Stimulated activated CD4-positive, alpha-beta T cell treated with anti-CD3 and anti-CD28 coated beads, Interleukin-4, amount 100 ng/mL, for 4 hours (primary cell): ENCODE measurements at places on chromosomes 1 and 21.

- DNase-seq: no peak
These were observed 579 bp upstream of the GTF2B start for GRCh38 chr1:88891951-88892340.

DNA sequence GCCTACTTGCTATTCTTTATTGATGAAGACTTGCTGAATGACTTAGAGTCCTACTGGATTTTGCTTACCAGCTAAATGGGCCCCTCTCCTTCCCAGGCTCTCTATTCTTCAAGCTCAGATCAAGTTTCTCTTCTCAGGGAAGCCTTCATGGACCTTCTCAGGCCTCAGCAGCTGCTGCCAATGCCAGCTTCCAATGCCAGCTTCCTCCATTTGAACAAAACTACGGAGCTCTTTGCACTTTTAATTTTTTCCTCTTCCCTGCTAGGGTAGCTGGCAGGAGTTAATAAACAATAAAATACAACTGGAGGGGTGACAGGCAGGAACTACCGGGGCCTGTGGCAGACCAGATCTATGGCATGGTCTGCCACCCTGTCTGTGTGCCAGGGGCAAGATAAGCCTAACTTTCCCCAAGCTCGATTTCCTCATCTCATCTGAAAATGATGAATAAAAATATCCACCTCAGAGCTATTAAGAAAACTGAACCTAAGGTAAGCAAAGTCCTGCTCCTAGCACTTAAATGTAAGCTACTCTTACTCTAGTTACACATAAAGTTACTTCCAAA is 995 bp upstream of the IPO13 start:
- DNase-seq: no peak

DNA sequence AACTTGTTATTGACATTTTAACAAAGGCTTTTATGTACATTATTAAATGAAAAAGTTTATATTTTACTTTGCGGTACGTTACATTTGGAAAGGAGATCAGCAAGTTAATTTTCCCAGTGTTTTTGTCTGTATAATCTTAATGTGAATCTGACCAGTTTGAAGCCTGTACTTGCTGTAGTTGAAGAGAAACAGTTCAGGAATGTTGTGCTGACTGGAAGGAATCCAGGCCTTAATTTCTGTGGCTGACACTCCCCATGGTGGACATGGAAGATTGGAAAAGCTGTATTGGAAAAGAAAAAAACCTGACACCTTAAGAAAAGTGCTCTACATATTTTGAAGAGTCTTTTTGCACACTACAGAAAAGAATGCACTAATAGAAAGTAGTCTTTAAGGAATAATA is 15.5 kb downstream of the LEPR start:
- DNase-seq: no peak

DNA sequence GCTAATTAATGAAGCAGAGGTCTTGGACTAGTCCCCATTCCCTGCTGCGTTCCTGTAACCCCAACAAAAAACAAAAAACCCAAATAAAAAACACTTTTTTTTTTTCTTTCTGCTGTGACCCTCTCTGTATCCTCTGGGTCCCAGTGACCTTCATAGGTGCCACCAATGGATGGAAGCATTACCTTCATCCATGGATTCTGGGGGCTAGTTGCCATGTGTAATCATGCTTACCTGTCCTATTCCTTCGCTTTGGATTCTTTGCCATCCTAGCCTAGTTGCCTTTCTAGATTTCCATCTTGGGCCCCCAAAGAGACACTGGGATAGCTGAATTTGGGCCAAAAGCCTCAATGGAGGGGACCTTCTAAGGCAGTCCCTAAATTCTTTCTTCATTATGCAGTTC is 1208.7 kb downstream of the BRINP3 start:
- no peak for DNase-seq

DNA sequence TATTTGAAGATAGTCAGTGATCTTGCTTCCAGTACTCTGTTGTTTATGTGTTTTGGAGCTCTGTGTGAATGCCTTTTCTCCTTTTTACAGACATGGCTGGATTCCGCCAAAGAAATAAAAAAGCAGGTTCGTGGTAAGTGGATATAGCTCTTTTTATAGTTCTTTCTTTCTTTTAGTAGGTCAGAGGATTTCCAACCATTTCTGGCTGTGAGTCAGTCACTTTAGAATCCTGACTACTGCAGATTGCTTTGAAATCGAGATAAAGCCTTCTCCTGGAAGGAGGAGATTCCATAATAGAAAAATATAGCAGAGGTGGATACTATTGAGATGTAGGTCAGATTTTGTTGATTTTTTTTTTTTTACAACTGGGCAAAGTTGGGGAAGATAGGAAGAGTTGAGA is 97.4 kb downstream of the EPB41 start:
- DNase-seq: no peak

DNA sequence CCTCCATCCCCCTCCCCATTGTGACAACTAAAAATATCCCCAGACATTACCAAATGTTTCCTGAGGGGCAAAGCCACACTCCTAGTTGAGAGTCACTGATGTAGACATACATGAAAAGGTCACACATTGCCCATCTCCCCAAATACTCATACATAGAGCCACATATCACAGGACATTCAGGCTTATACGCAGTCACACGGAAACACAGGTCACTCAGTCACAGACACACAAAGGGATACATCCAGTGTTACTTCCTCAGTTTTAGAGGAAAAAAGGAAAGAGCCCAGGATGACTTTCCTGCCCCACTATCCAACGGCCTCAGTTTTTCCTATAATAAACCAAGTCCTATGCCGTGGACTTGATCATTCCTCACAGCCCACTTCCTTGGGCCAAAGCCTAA is 1.9 kb downstream of the SLC39A1 start:
- DNase-seq: no peak

- DNase-seq: no peak
These were observed 186.4 kb upstream of the ZNHIT6 start for GRCh38 chr1:85894651-85895050.

DNA sequence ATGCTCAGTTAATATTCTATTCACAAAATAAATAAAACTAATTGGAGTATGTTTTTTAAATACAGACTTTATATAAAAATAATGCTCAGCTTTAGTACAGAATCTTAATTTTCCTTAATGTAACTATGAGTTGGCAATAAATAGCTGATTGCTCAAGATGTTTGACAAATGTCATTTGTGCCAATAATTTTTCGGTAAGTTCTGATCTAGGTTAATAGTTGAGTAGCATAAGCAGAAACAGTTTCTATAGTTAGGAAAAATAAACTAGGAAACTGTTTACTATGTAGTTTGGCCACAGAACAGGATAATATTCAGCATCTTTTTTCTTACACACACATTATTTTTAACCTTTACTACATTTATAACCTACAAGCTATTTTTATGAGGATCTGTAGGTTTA is 40.3 kb downstream of the KCTD3 start:
- DNase-seq: no peak

DNA sequence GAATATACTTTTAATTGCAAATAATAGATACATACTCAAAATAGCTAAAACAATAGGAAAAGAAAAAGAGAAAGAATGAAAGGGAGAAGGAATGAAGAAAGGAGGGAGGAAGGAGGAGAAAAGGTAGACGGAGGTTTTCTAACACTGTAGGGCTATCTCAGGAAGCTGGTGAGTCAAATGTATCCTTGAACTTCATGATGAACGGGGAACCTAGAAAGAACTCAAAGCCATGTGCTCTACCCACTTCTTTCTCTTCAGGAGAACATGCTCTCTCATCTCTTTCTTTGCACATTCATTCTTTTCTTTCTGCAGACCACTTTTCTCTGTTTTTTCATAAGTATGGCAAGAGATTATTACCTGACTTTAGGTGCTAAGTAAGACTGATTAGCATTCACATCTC is 37.3 kb upstream of the ZNF644 start:
- no peak for DNase-seq

DNA sequence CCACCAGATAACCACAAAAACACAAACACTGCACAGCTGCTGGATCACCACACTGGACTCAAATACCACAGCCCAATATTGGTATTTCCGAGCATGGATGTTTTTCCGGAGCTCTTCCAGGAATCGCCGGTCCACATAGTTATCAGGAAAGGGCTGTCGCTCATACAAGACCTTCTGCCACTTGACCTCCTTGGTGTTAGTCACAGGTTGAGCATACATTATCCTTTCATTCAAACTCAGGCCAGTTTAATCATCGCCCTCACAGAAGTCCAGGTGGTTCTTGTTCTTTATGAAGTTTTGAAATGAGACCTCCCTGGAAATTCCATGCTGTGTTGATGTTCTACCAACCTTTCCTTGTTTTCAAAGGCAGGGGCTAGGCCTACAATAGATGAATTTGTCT is 1.5 kb downstream of the PIGC start:
- DNase-seq: no peak

DNA sequence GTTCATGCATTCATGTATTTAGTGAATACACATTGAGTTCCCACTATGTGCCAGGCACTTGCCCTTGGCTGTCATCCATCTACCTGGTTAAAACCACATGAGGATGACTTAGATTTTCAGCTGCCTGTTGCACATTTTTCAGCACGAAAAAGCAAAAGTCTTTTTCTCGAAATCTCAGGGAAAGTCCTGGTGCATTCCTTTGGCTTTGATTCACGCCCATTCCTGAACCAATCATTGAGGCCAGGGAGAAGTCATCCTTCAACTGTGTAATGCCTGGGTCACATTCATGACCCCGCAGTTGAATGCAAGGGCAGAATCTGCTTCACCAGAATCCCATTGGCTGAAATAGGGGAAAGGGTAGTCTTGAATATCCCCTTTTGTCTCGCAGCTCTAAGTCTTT is 84.4 kb downstream of the RNF220 start:
- no peak for DNase-seq

DNA sequence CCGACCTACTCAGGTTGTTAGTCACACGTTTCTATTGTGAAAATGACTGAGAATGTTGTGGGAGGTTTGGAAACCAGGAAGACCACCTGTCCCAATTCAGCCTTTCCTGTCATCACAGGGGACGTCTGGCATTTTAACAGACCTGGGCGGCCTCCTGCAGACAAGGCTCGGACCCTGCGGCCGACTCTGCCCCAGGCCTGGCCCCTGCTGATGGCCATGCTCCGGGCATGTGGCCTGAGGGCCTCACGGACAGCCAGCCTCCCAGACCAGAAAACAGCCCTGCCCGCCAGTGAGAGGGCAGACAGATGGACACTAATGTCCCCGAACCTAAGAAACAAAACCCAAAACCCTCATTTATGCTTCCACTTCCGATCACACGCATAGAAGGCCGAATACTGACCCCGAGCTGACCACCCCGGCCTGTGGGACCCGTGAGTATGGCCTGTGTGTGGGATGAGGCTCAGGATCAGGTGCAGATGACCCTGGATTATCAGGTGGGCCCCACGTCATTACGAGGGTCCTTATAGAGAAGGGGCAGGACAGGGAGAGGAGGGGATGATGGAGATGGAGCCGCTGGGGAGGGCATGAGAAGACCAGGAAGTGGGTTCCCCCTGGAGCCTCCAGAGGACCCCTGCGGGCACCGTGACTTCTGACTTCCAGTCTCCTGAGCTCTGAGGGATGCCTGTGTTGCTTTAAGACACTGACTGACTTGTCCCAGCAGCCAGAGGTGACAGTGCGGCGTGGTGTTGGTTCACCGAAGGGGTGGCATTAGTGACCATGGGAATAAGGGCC is 9.6 kb downstream of the COL18A1 start:
- no peak for DNase-seq

DNA sequence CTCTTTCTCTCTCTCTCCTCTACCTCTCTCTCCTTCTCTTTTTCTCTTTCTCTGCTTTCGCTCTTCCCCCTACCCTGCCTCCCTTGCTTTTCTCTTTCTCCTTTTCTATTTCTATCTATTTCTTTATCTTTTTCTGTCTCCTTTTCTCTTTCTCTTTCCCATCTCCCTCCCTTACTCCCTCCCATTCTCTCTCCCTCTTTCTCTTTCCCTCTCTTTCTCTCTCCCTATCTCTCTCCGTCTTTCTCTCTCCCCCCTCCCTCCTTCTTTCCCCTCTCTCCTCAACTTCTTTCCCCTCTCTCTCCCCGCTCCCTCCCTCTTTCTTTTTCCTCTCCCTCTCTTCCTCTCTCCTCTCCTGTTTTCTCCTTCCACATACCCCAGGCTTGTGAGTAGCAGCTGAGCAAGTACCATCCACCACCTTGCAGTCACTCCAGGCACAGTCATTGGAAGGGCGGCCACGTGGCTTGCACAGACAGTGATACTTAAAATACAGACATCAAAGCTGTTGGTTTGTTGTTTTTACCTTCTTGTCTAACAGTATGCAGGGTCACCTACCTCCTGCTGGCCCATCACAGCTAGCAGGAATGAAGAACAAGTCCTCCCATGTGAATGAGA is 209.1 kb upstream of the COA6 start:
- no peak for DNase-seq

- no peak for DNase-seq
These were observed 95.9 kb upstream of the ETS2 start for GRCh38 chr21:38709876-38710275.

DNA sequence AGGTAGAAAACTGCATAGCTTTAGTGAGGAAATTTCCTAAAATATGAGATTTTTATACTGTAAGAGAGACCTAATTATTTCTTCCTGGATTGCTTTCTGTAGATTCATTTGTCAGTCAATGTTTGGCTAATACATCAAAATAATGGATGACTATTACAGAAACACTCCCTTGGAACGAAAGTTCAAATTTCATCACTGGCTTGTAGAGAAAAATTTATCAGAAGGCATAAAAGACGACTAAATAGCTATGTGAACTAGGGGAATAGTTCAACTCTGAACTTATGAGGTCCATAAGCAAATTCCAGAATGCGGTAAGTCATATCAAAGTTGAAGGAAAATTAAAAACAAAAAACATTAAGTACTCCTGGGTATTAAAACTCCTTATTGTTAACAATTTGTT is 36.0 kb downstream of the WNT2B start:
- DNase-seq: no peak

- no peak for DNase-seq
These were observed 41.7 kb downstream of the CD53 start for GRCh38 chr1:110914676-110915075.

DNA sequence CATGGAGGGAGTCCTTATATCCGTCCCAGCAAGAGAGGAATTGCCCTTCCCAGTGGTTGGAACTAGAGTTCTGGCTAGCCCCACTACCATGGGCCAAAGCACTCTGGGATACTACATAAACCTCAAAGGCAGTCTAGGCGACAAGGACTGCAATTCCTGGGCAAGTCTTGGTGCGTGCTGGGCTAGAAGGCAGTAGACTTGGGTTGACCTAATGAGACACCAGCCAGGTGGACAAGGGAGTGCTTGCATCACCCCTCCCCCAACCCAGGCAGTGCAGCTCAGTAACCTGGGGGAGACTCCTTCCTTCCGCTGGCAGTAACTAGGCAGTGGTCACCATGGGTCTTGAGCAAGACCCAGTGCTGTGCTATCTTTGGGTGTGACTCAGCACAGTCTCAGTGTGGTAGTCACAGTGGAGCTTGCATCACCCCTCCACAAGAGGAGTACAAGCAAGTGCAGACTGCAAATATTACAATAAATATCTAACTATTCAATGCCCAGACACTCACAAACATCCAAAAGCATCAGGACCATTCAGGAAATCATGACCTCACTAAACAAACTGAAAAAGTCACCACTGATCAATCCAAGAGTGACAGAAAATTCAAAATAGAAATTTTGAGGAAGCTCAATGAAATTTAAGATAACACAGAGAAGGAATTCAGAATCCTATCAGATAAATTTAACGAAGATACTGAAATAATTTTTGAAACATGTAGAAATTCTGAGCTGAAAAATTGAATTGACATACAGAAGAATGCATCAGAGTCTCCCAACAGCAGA is 84.7 kb upstream of the LYPLAL1 start:
- no peak for DNase-seq

GRCh38 chr1:221801251-221801661 is 59.4 kb upstream of the DUSP10 start:
- DNase-seq: no peak

GRCh38 chr1:171715813-171716251 is 26.0 kb downstream of the VAMP4 start:
- no peak for DNase-seq
